ENCODE measurements at places on chromosomes 4 and X.

DNA sequence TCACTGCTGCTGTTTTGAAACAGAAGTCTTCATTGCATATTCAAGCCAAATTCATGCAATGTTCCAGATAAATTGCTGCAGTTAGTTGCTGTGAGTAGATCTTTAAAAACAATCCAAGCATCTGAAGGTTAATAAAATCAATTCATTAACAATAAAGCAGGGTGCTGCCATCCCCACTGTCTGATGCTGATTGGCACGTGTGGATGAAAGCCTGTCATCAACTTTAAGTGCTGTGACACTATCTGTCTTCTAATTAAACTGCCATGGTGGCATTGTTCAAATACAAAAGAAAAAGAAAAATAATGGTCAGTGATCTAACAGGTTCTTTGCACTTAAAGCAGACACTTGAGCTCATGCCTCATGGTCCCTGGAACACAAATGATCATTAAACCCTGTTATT is 63.0 kb upstream of the MND1 start:
- DNase-seq: no peak

DNA sequence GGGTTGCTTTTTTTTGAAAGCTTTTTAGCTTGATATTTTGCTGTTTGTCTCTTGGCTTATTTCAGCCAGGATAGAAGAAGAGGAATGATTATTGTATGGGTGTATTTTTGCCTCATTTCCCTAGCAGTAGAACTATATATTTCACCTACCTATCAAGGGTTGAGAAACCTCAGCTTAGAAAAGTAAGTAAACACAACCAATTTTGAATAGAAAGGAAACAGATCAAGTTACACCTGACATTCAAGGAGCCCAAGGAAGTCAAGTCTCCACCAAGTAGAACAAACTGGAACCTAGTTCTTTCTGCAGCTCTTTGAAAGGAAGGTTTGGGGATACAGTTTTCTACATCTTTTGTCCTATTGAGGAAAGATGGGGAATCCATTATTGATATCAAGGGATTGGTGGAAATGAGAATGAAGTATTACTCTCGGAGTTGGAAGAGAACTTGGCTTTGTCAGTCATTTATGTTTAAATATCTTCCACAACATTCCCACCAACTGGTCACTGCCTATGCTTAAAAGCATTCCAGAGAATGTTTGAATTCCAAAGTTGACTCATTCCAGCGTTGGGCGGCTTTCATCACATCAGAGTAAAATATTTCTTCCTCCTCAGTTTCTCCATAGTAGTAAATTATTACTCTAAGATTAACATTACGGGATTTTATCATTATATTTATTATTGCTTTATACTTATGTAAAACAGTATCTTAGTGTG is 207.8 kb upstream of the CNKSR2 start:
- no peak for DNase-seq

GRCh38 chrX:26845056-26845455 is 618.1 kb downstream of the PPP4R3C start:
- DNase-seq: no peak

- no peak for DNase-seq
These were observed 3.0 kb downstream of the HPRT1 start for GRCh38 chrX:134462927-134463326.

GRCh38 chr4:182929296-182929695 is 12.1 kb upstream of the DCTD start:
- DNase-seq: no peak

DNA sequence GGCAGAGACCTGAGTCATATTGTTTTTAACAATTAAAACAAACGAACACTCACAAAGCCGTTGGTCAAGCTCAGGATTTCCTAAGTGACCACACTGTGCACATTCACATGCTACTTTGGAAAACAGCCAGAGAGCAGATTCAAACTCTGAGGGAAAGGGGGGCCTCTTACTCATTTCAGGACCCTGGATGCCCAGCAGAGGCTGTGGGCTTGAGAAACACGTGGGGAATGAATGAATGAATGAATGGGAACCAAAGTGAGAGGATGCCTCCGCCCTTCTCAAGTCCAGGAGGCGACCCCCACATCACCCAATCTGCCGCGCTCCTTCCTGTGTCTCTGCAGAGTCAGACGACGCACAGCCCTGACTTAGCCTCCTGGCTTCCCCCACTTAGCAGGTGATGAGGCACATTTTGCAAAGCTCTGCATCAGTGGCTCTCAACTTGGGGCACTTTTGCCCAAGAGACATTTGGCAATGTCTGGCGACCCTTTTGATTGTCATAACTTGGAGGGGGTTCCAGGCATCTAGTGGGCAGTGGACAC is 76.0 kb downstream of the ABLIM2 start:
- DNase-seq: no peak

GRCh38 chr4:70765368-70765767 is 43.6 kb downstream of the RUFY3 start:
- DNase-seq: no peak

DNA sequence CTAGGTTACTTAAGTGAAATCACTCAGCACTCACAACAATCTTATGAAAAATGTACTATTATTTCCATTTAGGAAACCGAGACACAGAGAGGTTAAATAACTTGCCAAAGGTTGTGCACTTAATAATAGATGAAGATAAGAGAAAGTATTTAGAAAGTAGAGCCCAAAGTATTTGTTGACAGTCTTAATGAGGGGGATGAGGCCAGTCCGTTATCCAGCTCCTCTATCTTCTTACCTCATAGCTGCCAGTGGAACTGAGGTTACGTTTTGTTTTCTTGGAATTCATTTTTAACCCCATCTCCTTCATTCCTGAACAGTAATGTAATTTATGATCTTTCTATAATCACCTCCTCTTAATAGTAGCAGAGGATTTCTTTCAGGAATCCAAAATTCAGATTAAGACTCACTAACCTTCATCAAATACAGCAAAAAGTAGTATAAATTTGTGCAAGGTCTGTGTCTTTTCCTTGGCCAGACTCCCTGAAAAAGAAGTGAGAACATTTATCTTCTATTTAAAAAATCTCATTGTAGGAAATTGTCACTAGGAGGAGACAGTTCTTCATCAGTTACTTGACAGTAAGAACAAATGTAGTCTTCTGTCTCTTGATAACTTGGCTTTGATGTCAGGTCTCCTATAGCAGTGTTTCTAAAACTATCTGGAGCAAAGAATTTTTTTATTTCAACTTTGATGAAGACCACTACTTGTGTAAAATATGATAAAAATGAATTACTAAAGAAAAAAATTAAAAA is 35.5 kb downstream of the F8 start:
- DNase-seq: peak; percentile 18

GRCh38 chr4:35963974-35964515 is 280.3 kb downstream of the ARAP2 start:
- no peak for DNase-seq

DNA sequence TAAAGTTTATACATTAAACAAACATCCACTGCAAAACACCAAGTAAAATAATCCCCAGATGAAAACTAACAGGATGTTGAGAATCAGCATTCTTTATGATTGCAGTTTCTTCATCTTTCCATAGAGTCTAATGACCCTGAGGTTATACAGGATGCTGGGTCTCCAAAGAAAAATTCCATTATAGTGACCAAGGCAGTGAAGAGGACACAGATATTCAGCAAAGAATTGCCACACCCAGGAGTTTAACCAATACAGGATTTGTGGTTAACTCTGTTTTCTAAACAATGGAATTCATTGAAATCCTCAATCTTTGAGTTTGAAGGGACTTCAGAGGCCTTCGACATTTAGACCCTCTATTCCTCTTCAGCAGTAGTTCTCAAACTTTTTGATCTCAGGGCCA is 76.2 kb upstream of the ESX1 start:
- DNase-seq: no peak

GRCh38 chr4:122047456-122048425 is 95.9 kb upstream of the TRPC3 start:
- DNase-seq: no peak

DNA sequence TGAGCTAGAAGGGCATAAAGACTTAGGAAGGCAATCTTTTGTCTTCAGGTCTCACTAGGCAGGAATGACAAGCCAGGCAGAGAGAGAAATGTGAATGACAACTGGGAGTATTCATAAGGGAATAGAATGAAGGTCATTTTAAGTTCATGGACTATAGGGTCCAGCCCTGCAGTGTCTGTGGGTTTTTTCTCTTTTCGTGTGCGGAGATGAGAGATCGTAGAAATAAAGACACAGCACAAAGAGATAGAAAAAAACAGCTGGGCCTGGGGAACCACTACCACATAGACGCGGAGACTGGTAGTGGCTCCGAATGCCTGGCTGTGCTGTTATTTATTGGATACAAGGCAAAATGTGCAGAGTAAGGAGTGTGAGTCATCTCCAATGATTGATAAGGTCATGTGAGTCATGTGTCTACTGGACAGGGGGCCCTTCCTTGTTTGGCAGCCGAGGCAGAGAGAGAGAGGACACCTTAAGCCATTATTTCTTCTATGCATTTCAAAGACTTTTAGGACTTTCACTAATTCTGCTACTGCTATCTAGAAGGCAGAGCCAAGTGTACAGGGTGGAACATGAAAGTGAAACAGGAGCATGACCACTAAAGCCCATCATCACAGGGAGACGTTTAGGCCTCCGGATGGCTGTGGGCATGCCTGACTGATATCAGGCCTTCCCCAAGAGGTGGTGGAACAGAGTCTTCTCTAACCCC is 921.8 kb upstream of the PCDH10 start:
- DNase-seq: no peak

DNA sequence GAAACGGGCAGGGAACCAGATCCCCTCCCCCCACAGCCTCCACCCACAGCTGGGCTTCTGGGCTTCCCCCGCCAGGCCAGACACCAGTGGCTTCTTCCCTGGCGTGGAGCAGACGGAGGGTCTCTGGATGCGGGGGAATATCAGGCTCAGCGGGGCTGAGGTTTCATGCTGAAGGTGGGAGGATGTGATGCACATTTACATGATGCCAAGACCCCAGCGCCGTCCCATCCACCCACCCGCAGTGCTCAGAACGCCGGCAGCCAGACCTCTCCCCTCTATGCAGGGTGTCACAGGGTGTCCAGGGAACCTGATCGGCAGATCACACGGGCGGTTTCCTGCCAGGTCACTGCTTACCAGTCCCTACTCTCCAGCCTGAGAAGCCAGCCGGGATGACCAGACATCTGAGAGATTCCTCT is 12.8 kb upstream of the TNIP2 start:
- no peak for DNase-seq

DNA sequence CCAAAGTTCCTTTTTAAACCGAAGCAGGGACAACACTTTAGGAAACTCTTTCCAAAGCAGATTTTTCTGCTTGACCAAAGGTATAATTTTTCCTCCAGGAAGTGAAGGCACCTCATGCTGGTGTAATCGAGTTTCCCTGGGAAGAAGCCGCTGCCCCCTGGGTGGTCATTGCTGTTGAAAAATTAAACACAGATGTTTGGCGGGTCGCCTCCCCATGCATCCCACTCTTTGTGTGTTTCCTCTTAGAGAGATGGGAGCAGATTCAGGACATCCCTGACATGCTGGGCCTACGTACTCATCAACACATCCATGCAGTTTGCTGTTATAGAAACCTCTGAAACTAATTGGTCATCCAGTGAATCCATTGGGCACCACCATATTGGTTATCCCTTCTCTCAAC is 179.2 kb upstream of the HCCS start:
- no peak for DNase-seq

DNA sequence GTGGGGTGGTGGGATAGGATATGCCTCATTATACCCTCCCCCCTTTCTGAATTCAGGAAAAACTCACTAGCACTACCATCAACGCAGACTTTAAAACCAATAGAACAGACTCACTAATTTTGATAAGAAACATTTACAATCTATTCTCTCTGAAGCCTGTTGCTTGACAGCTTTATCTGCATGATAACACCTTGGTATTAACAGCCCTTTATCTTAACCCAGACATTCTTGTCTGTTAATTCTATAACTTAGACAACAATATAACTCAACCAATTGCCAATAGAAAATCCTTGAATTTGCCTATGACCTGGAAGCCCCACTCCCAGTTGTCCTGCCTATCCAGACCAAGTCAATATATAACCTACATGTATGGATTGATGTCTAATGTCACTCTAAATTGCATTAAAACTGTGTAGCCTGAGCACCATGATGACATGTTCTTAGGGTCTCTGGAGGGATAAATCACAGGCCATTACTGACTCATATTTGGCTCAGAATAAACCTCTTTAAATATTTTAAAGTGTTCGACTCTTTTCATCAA is 1.5 kb upstream of the UGT2A3 start:
- DNase-seq: no peak

GRCh38 chr4:138870737-138871554 is 144.6 kb upstream of the NOCT start:
- peak; percentile 81 for DNase-seq

- no peak for DNase-seq
These were observed 19.1 kb downstream of the CD99 start for GRCh38 chrX:2710041-2710840.

- no peak for DNase-seq
These were observed 62.0 kb downstream of the HTRA3 start for GRCh38 chr4:8331575-8331955.

DNA sequence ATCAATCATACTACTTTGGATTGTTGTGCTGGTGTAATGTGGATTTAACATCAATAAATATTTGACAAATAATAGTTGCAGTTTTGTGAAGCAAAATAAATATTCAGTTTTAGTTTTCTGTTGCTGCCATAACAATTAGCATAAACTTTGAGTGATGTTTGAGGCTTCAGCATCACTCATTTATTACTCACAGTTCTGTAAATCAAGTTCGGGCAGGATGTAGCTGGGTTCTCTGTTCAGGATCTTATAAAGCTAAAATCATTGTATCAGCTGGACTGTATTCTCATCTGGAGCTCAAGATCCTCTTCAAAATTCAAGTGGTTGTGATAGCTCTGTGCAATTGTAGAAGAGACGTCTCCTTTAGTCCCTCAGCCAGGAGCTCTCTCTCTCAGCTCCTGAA is 81.7 kb downstream of the CBR4 start:
- DNase-seq: no peak

DNA sequence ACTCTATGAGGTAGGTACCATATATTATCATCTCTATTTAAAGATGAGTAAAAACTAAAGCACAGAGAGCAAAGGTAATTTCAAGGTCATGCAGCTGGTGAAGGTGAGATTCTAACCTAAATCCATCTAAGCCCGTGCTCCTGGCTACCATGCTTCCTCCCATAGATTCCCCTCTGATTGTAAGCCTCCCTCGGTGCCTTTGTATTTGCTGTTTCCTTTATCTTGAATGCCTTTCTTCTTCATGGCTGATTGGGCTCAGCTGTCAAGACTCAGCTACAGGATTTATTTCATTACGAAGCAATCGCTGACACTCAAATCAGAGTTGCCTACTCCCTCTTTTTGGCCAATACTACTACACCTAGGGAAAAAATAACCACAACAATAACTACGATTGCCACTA is 217.1 kb downstream of the ARAP2 start:
- no peak for DNase-seq

GRCh38 chrX:123357941-123358340 is 173.9 kb downstream of the GRIA3 start:
- DNase-seq: peak; percentile 61

- no peak for DNase-seq
These were observed 494.1 kb downstream of the INPP4B start for GRCh38 chr4:142351958-142352357.

DNA sequence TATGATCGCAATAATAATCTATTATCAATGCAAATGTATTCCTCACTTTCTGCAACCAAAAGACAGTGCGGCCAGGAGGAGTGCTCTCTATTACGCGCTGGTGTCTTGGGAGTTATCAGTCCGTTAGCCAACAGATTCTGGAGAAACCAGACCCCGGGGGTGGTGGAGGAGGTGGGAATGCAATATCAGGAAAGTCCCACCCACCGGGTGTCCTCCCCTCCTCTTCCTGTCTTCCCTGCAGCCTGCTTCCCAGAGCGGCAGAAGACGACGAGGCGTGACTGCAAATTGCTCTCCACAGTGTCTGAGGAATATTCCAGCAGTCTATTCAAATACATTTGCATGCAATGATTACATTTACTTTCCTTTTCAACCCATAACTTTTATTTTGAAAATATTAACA is 17.9 kb upstream of the TLR3 start:
- DNase-seq: no peak

All from Kasumi-1 (cell line).